Activated CD4-positive, alpha-beta T cell treated with anti-CD3 and anti-CD28 coated beads, Interleukin-2, amount 50 U/mL, for 4 hours (primary cell): ENCODE measurements at places on chromosomes 5 and 9.

GRCh38 chr9:111897601-111898137, 1.1 kb downstream of the UGCG start:
- DNase-seq: no peak

GRCh38 chr5:9787861-9788600, 157.9 kb upstream of the TAS2R1 start:
- DNase-seq: no peak

DNA sequence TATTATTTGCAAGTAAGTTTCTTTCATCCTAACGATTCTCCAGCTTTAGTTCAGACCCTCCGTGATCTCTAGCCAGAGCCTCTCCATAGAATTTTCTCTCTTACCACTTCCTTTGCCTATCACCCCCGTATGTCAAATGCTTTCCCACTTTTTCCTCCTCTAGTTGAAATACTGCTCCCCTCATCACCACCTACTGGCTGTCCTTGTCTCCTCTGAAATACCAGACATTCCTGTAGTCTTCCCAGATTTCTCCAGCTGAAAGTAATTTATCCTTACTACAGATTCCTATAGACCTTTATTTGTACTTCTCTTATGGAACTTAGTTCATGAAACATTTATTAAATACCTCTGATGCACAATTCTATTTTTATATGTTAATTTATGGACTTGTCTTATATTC, 36.0 kb upstream of the GLIPR2 start:
- DNase-seq: no peak

GRCh38 chr5:95283022-95283615, 1.8 kb downstream of the MCTP1 start:
- no peak for DNase-seq

GRCh38 chr5:143176048-143176447, 227.4 kb downstream of the NR3C1 start:
- no peak for DNase-seq

DNA sequence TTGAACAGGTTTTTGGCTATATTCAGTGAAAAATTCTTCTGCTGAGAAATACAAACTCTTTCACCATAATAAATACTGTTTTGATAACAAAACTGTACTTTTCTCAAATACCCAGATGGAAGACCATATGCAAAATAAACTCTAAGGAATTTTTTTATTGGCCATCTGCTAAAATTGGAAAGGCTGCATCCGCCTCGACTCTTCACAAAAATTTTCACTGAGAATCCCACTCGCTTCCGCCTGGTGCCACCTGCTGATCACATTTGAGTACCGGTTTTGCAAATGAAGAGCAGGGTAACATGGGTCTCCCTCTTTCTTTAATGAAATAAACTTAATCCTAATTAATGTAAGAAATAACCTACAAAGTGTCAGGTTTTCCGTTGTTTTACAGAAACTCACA, 76.4 kb downstream of the TTLL11 start:
- DNase-seq: no peak

GRCh38 chr9:114278881-114279570, 43.9 kb upstream of the ORM1 start:
- DNase-seq: no peak
